Kidney tubule cell (primary cell): ENCODE measurements at places on chromosomes 7 and 10.

DNA sequence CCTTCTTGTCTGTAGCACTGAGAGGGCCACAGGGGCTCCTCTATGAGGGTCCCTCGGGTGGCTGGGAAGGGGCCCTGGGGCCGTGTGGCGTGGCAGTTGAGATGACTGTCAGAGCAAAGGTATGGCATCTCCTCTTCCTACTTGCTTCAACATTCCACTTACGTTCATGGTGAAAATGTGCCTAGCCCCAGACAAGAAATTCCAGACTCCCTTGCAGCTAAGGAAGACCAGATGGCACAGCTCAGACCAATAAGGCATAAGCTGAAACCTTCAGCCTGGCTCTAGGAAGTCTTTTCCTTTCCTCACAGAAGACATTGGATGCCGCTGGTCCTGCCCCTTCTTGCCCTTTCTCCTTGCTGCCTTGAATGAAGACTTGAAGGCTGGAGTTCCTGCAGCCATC is 57.4 kb downstream of the ZNF503 start:
- DNase-seq, result no peak

DNA sequence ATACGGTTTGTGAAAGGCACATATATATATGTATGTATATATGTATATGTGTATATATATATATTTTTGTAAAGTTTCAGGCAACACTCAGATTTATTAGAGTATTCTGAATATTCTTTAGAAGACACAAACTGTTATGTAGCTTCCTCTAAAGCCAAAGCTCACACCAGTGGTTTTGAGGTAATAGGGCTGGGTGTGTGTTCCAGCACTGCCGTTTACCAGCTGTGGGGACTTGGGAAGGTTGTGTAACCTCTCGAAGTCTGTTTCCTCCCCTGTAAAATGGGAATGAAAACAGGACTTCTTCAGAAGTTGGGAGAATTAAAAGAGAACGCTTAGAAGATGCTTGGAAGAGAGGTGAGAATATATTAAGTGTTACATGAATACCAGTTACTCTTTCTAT is 94.8 kb downstream of the PRPF18 start:
- no peak for DNase-seq

DNA sequence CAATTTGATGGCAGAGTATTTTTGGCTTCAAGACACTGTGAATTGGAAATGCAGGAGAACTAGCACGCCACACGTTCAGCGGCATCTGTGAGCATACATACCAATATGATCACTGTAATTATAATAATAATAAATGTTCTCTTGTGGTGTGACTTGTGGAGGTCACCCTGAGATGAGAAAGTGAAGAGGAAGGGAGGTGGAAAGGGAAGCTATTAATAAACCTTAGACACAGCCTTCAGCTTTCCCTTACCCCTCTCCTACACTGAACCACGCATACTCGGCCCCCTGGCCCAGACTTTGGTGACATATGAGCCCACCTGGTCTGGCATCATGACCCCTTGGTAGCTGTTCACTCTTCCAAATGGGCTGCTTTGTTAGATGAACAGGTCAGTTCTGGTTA is 139.1 kb downstream of the SORCS3 start:
- DNase-seq, result no peak

DNA sequence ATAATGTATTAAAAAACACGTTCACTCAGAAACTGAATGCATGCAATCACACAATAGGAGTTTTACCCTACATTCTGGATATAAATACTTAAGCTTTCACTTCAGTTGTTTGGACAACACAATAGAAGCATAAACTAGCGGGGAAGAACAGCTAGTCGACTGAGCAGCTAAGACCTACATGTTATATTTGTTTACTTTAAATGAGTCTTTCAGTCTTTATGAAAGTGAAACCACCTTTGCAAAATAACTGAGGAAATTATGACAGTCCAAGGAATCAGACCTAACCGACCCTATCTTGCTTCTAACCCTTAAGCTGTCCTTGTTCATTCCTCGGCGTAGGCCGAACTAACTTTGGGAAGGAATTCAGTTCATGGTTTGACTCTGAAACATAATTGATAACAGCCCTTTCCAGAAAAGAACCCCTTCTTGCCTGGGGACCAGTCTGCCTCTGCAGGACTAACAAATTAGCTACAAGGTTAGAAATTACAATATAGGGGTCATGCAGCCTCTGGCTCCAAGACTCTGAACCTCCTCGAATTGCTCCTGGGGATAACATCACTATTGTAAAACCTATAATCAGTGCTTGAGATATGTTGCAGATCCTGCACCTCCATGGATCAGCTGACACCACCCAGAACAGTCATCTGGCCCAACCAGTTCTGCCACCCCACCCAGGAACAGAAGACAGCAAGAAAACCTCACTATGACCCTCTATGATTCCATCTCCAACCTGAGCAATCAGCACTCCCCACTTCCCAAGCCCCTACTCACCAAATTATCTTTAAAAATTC is 185.1 kb upstream of the KLF6 start:
- DNase-seq, result no peak
